Thyroid gland (tissue), 4 donors: ENCODE measurements at places on chromosomes 5 and 9. TPM values are rescaled to one million over a fixed set of nuclear protein-coding genes. Genes with fewer than 3 reads are reported as not detected.
A peak's percentile ranks its signal among the peaks of the same experiment; 100 is the strongest.

ARID3C gene
- total RNA-seq: not detected

DIPK1B gene
- 23.6 TPM for total RNA-seq

SPINK4 gene
- not detected for total RNA-seq

DNAI1 gene
- total RNA-seq: 0.89 TPM

WNT8A gene
- not detected for total RNA-seq

DAB2IP gene
- 47.1 TPM for total RNA-seq

ADRB2 gene
- 1.1 TPM for total RNA-seq

CTNND2 gene
- 2.8 TPM for total RNA-seq

ORM2 gene
- total RNA-seq: not detected

ADAMTS13 gene
- 2.3 TPM for total RNA-seq

ACOT12 gene
- total RNA-seq: not detected

- H3K27me3 ChIP-seq: no peaks in the 10 kb centered on the region
- H3K36me3 ChIP-seq: no peaks in the 10 kb centered on the region
- peak overlapping the region; percentile 86 for H3K4me3 ChIP-seq
- peaks cover 29% of the 10 kb centered on the region for H3K4me1 ChIP-seq
- DNase-seq: peak; percentile 63
These were observed 727 bp downstream of the SMAD5 start for GRCh38 chr5:136133222-136133921.

DNA sequence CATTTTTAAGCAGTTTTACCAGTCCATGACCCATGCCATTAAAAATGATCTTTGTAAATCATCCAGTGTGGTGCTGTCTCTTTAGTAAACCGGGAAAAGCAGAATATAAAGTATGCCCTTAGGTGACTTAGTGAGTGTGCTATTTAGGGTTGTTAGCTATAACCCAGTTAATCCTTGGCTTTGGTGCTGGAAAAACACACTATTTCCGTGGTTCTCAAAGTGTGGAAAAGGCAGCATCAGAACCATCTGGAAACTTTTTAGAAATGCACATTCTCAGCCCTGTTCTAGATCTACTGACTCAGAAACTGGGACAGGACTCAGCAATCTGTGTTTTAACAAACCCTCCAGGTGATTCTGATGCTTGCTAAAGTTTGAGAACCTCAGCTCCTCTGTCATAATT lies 123.6 kb upstream of the ZNF608 start:
- peaks cover 7% of the 10 kb centered on the region for H3K4me1 ChIP-seq
- no peaks in the 10 kb centered on the region for H3K36me3 ChIP-seq
- no peak overlapping the region for H3K4me3 ChIP-seq
- no peak for DNase-seq

GRCh38 chr9:137521405-137521985 lies 28.7 kb downstream of the PNPLA7 start:
- DNase-seq: no peak
- H3K27me3 ChIP-seq: no peaks in the 10 kb centered on the region
- H3K4me1 ChIP-seq: no peaks in the 10 kb centered on the region
- H3K36me3 ChIP-seq: no peaks in the 10 kb centered on the region
- H3K4me3 ChIP-seq: no peak overlapping the region

DNA sequence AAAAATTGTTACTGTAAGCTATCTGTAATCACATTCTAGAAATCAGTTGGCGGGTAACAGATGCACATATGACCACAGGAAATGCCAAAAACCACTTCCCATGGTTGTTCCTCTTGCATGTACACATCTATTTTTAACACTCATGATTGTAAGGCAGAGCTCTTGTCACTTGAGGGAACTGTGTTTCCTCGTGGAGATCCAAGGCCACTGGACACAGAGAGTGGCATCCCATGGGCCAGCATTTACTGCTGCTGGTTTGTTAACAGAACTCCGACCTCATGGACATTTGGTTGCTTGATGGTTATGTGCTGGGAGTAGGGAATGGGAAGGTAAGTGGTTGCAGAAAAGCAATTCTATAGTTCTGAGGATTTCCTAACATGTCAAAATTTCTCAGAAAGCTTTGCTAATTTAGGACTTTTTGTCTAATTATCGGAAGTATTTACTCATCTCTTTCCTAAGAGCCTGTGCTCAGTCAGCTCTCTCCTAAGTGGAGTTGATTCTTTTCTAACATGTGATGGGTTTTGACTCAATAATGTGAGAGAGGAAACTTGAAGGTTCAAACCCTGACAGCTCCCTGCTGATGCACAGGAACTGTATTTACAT lies 202.0 kb upstream of the NR3C1 start:
- no peak for DNase-seq
- no peaks in the 10 kb centered on the region for H3K27me3 ChIP-seq
- no peak overlapping the region for H3K27ac ChIP-seq
- H3K36me3 ChIP-seq: no peaks in the 10 kb centered on the region
- H3K4me1 ChIP-seq: no peaks in the 10 kb centered on the region

GRCh38 chr5:44646016-44646415 lies 162.7 kb upstream of the MRPS30 start:
- no peaks in the 10 kb centered on the region for H3K27me3 ChIP-seq
- H3K4me3 ChIP-seq: no peak overlapping the region
- no peak overlapping the region for H3K27ac ChIP-seq
- no peaks in the 10 kb centered on the region for H3K36me3 ChIP-seq
- no peak for DNase-seq

- no peaks in the 10 kb centered on the region for H3K4me1 ChIP-seq
- no peak for DNase-seq
- no peaks in the 10 kb centered on the region for H3K36me3 ChIP-seq
- H3K27ac ChIP-seq: no peak overlapping the region
These were observed 178.7 kb upstream of the SLC30A5 start for GRCh38 chr5:68915079-68915478.

GRCh38 chr9:36154331-36154952 lies 14.7 kb upstream of the CCIN start:
- peaks cover 4% of the 10 kb centered on the region for H3K4me1 ChIP-seq
- no peaks in the 10 kb centered on the region for H3K27me3 ChIP-seq
- H3K36me3 ChIP-seq: no peaks in the 10 kb centered on the region
- no peak for DNase-seq
- H3K27ac ChIP-seq: peak overlapping the region; percentile 56
- no peak overlapping the region for H3K4me3 ChIP-seq

DNA sequence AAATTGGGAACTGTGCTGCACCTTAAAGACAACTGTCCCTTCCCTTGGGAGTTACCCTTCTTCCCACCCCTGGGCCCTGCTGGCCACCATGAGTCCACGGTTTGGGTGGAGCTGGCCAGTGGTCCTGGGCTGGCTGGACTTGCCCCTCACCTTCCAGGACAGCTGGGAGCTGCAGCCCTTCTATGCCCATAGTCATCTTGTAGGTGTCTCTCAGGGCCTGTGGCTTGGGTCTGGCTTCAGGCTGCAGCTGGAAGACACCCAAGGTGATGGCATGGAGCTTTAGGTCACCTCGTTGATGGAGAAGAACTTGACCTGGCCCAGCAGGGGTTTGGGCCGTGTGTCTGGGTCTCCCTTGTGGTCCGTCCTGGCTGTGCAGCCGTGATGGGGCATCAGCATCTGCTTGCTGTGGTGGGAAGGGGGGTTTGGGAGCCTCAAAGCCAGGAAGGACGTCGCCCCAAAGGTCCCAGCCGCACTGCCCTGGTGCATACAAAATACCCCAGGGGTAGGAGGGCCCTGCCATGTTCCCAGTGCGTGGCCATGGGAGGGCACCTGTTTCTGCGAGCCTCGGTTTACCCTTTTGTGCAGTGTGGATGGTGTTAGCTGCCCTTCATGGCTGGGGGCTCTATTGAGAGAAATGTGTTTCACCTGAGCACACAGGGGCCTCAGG lies 8.9 kb downstream of the WNK2 start:
- DNase-seq: no peak
- H3K27ac ChIP-seq: no peak overlapping the region
- H3K4me3 ChIP-seq: no peak overlapping the region
- no peaks in the 10 kb centered on the region for H3K4me1 ChIP-seq

GRCh38 chr5:173744551-173744950 lies 128.1 kb upstream of the BOD1 start:
- H3K27me3 ChIP-seq: no peaks in the 10 kb centered on the region
- H3K27ac ChIP-seq: no peak overlapping the region
- peaks cover 30% of the 10 kb centered on the region for H3K4me1 ChIP-seq
- H3K4me3 ChIP-seq: no peak overlapping the region

GRCh38 chr9:84061613-84062193 lies 81.1 kb downstream of the RMI1 start:
- no peak for DNase-seq
- no peaks in the 10 kb centered on the region for H3K4me1 ChIP-seq
- no peaks in the 10 kb centered on the region for H3K27me3 ChIP-seq
- H3K4me3 ChIP-seq: no peak overlapping the region
- no peak overlapping the region for H3K27ac ChIP-seq

- H3K36me3 ChIP-seq: no peaks in the 10 kb centered on the region
- no peak overlapping the region for H3K4me3 ChIP-seq
- H3K27me3 ChIP-seq: no peaks in the 10 kb centered on the region
- H3K4me1 ChIP-seq: no peaks in the 10 kb centered on the region
- no peak for DNase-seq
These were observed 272.7 kb downstream of the TRIM32 start for GRCh38 chr9:116959809-116960208.

- no peak overlapping the region for H3K4me3 ChIP-seq
- no peak for DNase-seq
- H3K36me3 ChIP-seq: no peaks in the 10 kb centered on the region
- peaks cover 15% of the 10 kb centered on the region for H3K4me1 ChIP-seq
These were observed 92.3 kb downstream of the CAAP1 start for GRCh38 chr9:26800322-26800721.

- no peaks in the 10 kb centered on the region for H3K36me3 ChIP-seq
- H3K4me1 ChIP-seq: peaks cover 22% of the 10 kb centered on the region
- H3K27me3 ChIP-seq: peaks cover 9% of the 10 kb centered on the region
- no peak overlapping the region for H3K4me3 ChIP-seq
- DNase-seq: no peak
These were observed 2.1 kb downstream of the CFAP77 start for GRCh38 chr9:132412089-132412488.

GRCh38 chr5:75510836-75511434 lies 494 bp downstream of the CERT1 start:
- peak overlapping the region; percentile 88 for H3K4me3 ChIP-seq
- peak overlapping the region; percentile 96 for H3K27ac ChIP-seq

DNA sequence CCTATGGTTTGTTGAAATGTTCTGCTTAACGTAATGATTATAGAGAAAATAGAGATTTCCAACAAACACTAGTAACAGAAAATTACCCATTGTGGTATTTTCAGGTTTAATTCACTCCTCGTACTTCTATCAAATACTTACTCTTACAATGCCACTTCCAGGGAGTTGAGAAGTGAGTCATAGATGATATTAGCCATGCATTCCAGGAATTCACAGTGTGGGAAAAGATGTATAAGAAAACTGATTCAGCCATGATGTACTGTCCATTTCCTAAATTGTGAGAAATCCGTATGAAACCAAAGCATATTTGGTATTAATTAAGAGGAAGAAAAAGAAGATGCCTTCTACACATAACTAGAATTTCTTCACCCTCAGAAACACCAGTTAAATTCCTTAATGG lies 1854.6 kb upstream of the WWC1 start:
- H3K27me3 ChIP-seq: no peaks in the 10 kb centered on the region
- no peak for DNase-seq
- no peaks in the 10 kb centered on the region for H3K36me3 ChIP-seq
- no peaks in the 10 kb centered on the region for H3K4me1 ChIP-seq
- no peak overlapping the region for H3K27ac ChIP-seq

- H3K4me1 ChIP-seq: no peaks in the 10 kb centered on the region
- no peak for DNase-seq
- H3K27ac ChIP-seq: peak overlapping the region; percentile 3
These were observed 180.3 kb downstream of the C9orf152 start for GRCh38 chr9:110027671-110028081.

DNA sequence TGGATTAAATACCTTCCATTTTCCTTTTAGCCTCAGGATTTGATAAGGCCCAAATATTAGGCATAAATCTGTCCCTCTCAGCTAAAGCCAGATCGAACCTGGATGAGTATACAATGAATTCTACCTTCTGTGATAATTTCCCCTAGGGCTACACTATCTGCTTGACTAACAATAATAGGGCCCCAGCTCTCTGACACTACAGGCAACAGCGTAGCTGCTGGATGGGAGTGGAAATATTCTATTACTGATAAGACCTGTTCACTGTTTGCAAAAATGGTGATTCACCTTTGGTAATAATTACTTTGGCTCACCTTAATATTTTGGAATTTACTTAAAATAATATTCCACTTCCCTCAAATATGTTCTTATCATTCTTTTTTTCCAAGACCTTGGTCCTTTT lies 644.2 kb upstream of the SEMA6A start:
- DNase-seq: no peak
- no peaks in the 10 kb centered on the region for H3K36me3 ChIP-seq
- H3K4me1 ChIP-seq: no peaks in the 10 kb centered on the region
- no peak overlapping the region for H3K27ac ChIP-seq
- H3K4me3 ChIP-seq: no peak overlapping the region
- no peaks in the 10 kb centered on the region for H3K27me3 ChIP-seq

GRCh38 chr5:27821681-27822080 lies 783.3 kb upstream of the CDH9 start:
- H3K4me1 ChIP-seq: no peaks in the 10 kb centered on the region
- no peak for DNase-seq
- H3K36me3 ChIP-seq: no peaks in the 10 kb centered on the region
- no peak overlapping the region for H3K4me3 ChIP-seq
- H3K27me3 ChIP-seq: no peaks in the 10 kb centered on the region

GRCh38 chr9:18379073-18379811 lies 94.7 kb upstream of the ADAMTSL1 start:
- no peaks in the 10 kb centered on the region for H3K27me3 ChIP-seq
- no peak overlapping the region for H3K27ac ChIP-seq
- H3K4me1 ChIP-seq: no peaks in the 10 kb centered on the region
- H3K4me3 ChIP-seq: no peak overlapping the region

GRCh38 chr5:181271081-181271480 lies 10.1 kb upstream of the TRIM52 start:
- H3K27ac ChIP-seq: no peak overlapping the region
- no peaks in the 10 kb centered on the region for H3K27me3 ChIP-seq
- no peaks in the 10 kb centered on the region for H3K36me3 ChIP-seq
- no peak overlapping the region for H3K4me3 ChIP-seq

DNA sequence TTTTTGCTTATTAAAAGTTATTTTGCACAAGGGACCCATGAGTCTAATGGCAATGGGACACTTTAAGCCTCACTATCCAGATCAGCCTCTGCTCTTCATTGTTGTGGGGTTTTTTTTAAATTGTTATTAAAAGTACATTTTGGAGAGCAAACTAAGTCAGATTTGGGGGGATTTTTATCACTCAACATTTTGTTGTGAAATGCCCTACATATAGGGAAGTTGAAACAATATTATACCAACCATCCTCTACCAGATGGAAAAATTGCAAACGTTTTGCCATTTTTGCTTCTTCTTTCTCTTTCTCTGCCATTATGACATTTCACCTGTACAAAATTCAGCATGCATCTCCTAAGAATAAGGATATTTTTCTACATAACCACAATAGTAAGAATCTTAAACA lies 75.3 kb downstream of the SLC1A3 start:
- no peaks in the 10 kb centered on the region for H3K36me3 ChIP-seq
- H3K4me1 ChIP-seq: no peaks in the 10 kb centered on the region
- no peak for DNase-seq

GRCh38 chr5:93163010-93163663 lies 417.9 kb downstream of the NR2F1-AS1 start:
- no peaks in the 10 kb centered on the region for H3K36me3 ChIP-seq
- no peaks in the 10 kb centered on the region for H3K27me3 ChIP-seq
- no peak overlapping the region for H3K27ac ChIP-seq
